ENCODE measurements at places on chromosomes 12 and 14.
A peak's percentile ranks its signal among the peaks of the same experiment; 100 is the strongest.

- DNase-seq: no peak
Observed at GRCh38 chr12:31120392-31121008, 46.8 kb downstream of the DDX11 start.

DNA sequence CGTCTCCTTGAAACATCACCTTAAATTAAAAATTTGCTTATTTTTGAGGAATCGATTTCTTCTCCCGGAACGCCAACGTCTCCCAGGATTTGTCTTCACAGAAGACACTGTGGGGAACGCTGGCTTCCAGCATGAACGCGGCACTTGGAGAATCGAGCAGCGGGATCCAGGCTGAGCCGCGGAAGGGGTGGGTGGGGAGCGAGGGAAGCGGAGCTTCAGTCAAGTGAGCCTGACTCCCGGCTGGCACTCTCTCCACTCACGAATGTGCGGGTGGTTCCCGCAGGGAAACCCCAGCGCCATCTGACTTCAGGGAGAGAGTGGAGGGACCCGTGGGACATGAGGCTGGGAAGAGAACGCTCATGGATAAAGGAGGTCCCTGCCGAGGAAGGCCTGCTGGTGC, 506.0 kb upstream of the TMEM132C start:
- DNase-seq: no peak

- DNase-seq: peak; percentile 73
Observed at GRCh38 chr14:59333668-59334067, 131.5 kb downstream of the GPR135 start.

DNA sequence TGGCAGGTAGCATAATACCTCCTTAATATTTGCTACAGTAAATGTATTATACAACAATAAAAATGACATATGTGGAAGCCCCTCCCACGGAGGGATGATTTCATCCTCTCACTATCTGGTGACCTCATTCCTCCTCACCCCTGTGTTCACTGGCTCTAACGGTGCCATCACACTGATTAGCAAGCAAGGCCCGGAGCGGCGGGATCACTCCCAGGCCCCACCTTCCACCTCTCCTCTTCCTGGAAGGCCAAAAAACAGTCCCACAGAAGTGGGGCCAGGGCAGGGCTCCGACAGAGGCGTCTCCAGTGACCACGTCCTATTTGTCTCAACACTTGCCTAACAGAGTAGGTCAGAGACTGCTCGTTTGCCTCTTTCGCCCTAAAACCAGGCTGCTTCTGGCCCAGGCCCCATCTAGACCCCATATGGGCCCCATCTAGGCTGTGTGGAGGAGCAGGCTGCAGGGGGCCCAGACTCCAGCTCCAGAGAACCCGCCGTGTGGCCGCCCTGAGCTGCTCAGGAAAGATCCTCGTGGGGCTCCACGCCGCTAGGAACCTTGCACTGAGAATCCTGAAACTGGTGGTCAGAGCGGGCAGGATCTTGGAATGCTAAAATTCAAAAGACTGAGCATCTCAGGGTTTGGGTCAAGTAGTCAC, 3.7 kb downstream of the SELPLG start:
- DNase-seq: peak; percentile 95

DNA sequence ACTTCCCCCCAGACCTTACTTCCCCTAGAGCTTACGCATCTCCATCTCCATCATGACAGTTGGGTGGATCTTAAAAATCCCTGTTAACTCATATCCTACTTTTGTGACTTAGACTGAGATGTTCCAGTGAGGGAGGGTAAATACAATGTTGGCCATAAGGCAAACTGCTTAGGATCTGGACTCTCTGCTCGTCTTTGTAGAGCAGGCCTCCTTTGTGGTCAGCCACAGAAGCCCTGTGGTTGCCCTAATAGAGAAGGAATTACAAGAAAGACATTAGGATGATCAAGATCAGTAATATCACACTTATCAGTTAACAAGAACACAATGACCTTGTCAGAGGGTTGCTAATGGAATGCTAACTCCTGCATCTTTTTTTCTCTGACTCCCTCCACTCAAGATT, 52.0 kb downstream of the TMEM132C start:
- no peak for DNase-seq

DNA sequence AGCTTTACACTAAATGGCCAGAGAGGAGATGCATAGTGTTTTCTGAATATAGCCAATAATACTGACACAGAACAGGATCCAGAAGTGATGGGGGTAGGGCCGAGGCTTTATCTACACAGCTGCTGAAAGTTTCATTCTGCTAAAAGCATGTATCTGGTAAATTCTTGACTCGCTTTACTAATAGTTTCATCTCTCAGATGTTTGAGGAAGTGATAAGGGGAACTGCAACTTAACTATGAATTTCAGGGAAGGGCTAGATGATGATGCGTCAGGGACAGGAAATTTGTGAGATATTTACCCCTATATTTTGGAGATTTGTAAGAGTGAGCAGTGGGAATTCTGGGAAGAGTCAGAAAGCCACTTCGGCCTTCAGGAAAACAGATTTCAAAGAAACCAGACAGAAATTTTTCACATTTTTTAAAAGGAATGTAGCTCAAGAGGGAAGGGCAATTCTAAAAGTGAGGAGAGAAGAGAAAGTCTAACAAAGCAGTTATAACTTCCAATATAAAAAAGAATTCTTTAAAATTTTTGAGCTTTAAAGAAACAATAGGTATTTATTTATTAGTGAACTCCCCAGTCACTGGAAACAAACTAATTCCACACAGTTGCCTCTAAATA, 243.1 kb downstream of the BCAT1 start:
- DNase-seq: peak; percentile 34

- no peak for DNase-seq
Observed at GRCh38 chr14:69684461-69685217, 73.2 kb downstream of the SUSD6 start.

DNA sequence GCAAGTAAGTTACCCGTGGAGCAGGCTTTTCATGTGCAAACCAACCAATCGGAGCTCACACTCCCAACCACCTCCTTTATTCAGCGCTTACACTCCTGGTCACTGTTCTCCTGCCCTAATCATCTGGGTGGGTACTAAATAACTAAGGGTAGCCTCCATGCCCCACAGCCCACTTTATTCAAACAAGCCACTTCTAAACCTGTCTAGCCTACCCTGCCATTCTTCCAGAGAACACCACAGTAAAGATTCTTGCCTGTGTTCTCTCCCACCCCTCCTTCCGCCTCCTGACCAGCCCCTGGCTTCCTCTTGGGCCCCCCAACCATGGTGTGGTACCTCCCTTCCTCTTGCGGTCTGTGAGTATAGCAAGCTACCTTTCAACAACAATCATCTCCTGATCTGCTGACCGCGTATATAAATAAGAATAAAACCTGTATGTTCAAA, 581.9 kb downstream of the VRK1 start:
- no peak for DNase-seq

DNA sequence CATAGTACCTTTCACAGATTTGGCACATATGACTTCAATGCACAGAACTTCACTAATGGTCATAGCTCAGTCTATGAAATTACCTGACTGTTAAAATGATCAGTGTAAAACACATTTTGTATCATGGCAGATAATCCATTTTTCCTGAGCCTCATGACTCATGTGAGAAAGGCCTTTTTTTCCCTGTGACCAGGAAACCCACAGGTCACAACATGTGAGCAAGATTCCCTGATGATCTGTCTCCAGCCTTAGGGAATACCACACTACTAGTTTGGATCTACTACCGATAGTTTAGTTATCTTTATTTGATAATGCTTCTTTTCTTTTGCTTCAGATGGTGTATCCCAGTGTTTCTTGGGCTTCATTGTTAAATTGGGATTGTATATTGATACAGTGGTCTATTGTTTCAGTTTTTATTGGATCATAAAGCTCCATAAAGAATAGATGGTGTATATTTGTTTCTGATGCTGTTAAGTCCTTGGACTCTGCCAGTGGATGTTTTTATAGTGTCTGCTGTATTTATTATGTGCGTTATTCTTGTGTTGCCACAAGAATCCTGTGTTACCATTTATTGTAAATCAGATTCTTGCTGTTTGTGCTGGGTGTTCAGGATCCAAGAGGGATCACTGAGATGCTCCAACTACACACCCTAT, 248.7 kb upstream of the PELI2 start:
- no peak for DNase-seq

DNA sequence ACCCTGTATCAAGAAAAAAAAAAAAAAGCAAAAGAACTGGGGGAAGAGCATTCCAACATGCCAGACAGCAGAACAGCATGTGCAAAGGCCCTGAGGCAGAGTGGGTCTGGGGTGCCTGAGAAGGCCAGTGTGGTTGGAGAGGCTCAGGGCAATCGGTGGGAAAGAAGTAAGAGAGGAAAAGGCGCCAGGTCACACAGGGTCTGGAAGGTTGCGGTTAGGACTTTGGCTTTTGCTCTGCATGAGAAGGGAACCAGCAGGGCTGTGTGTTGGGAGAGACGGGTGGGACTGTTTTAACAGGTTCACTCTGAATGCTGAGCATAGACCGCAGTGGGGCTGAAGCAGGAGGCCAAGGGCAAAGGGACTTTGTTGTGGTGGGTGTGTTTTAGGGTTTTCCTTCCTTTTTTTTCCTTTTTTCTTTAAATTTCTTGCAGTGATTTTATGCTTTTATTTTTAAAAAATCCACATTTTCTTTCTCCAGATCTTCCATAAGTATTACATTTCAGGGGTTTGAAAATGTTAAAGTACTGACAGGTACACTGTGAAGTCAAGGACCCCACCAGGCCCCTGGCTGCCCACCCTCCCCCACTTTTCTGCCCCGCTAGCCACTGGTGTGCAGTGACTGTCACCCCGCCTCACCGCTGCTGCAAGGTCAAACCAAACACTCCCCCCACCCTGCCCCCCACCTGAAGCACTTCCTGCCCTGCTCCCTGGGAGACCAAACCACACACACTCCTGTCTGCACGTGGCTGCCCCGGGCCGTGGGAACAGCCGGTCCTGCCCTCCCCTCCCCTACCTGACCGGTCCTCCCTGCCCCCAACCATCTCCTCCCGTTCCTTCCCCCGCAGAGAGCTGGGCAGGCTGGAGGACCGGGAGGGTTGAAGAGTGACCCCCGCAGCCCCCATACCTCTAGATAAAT, 30.0 kb downstream of the DTX1 start:
- DNase-seq: no peak

- no peak for DNase-seq
Observed at GRCh38 chr12:50363141-50363540, 33.3 kb downstream of the FAM186A start.

DNA sequence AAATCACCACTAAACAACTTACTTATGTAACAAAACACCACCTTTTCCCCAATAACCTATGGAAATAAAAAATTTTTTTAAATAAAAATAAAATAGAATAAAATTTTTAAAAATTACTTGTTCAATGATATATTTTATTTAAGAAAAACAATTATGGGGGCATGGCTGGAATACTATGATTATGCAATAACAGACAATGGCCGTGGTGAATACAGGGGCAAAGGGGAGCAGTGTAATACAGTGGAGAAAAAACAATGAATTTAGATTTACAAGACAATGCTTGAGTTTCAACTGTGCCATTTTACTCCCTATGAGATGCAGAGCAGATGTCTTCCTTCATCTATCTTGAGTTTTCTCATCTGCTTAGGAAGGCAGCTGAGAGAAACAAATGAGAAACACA, 72.9 kb downstream of the BLTP3B start:
- no peak for DNase-seq

DNA sequence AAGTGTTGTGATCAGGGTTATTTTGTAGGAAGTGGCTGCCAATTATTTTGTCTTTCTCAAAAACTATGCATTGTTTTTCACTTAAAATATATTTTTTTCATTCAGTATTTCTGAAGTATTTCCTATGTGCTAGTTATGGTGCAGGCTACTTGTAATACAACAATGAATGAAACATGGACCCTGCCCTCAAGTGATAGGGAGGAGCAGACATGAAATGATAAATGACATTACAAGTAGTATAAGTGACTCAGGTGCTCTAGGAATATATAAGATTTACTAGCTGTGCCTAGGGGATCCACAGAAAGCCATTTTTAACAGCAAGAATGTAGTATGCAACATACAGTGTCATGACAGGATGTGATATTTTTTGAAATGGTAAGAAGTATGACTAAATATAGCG, 65.3 kb downstream of the TTLL5 start:
- no peak for DNase-seq

DNA sequence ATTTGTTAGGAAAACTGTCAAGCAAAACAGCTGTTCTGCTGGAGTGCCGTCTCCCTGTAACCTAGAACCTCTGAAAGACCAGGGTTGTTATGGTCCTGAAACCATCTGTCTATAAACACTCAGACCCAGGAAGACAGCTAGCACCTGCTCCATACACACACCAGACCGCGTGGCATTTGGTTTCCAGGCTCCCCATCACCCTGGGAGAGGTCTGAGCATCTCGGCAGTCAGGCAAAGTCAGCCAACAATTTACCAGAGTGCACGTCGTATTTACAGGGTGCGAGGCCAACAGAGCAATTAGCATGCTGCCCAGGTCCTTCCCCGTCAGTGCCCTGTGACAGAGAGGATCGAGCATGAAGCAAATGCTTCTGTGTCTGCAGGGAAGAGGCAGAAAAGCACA, 272.5 kb downstream of the SLC15A4 start:
- no peak for DNase-seq

DNA sequence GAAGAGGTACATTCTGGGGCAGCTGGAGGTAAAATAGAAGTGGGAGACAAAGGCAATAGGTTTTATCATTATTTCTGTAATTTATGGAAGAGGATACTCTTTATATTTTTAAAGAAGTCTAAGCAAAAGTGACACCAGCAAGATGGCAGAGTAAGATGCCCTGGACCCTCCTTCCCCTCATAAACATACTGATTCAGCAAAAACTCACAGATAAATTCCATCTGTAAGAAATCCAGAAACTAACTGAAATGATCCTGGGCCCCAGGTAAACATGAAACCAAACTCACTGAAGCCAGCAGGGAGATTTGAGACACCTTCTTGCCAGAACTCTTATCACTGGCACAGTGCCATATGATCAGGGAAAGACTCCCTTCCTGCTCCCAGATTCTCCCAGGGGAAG, 79.9 kb downstream of the GCH1 start:
- no peak for DNase-seq

- no peak for DNase-seq
Observed at GRCh38 chr12:23349564-23349963, 599.9 kb downstream of the SOX5 start.

DNA sequence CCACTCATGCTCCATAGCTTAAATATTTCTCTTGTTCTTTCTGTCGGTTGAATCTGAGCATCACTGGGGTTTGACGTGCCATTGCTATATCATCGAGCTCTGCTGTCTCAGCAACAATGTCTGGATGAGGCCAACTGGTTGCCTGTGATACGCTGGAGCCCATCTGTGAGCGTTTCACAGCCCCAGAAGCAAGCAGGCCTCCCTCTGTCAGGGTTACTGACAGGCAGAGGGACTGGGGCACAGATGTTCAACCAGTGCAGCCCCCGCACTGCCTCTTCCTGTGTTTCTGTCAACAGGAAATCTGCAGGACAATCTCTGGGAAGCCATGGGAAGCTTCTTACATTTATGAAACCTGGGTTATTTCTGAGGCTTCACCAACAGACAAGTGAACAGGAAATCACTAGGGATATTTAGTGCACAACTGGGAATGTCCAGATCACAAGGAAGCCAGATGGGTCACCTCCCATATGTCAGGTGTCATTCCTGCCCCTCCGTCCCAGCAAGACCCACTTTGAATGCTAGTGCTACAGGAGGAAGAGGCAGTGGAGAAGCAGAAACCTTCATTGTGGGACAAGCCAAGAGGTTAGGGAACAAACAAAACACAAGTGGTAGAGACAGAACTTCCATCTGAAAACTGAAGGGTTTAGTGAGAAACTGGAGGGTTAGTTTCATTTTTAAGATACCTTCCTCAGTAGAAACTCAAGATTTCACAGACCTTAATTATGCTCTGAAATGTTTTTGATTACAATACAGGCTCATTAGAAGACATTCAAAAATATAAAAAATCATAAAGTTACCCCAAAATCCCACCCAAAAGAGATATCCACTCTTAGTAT, 24.1 kb downstream of the DMAC2L start:
- peak; percentile 27 for DNase-seq

GRCh38 chr12:98646294-98647090, 1.4 kb downstream of the APAF1 start:
- peak; percentile 48 for DNase-seq
